ENCODE measurements at places on chromosomes 5 and 9.
A peak's percentile ranks its signal among the peaks of the same experiment; 100 is the strongest.

DNA sequence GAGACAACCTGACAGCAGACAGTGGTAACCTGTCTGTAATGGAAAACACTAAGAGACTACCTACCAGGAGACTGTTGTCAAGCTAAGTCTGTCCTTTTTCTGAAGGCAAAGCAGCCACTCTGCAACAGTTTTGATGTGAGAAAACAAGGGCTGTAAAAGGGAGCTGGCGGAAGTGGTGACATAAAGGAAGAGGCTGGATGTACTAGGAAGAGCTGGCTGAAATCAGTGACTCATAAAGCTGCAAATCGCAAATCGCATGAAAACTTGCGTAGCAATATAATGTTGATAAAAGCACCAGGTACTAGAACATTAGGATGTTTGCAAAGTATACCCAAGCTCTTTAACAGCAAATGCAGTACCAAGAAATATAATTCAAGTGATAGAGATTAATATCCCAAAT is 1.4 kb downstream of the NSUN2 start:
- no peak overlapping the region for H3K4me3 ChIP-seq
- no peaks in the 10 kb centered on the region for H3K27me3 ChIP-seq
- no peak for DNase-seq
- H3K36me3 ChIP-seq = peaks cover 13% of the 10 kb centered on the region
- H3K4me1 ChIP-seq = peaks cover 6% of the 10 kb centered on the region

DNA sequence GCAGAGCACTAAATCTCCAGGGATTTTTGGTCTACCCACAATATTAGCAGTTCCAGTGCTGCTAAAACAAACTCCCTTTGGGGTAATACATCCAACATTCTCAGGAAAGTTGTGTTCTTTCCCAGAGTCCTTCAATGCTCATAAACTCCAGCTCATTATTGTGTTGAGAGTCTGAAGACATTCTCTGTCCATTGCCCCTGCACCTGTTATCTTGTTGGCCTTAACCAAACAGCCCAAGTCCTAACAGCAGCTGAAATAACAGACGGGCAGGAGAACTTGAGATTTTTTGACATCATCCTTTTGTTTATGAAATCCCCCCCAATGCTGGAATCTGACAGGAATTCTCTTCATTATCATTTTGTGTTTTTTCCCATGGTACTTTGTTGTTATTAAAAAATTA is 110.8 kb downstream of the PAPPA start:
- no peak overlapping the region for H3K27ac ChIP-seq
- DNase-seq = no peak
- H3K4me3 ChIP-seq = no peak overlapping the region
- no peaks in the 10 kb centered on the region for H3K36me3 ChIP-seq
- no peaks in the 10 kb centered on the region for H3K27me3 ChIP-seq

GRCh38 chr5:149002761-149003689 is 59.8 kb downstream of the SH3TC2 start:
- no peaks in the 10 kb centered on the region for H3K36me3 ChIP-seq
- no peak overlapping the region for H3K27ac ChIP-seq
- no peak for DNase-seq
- H3K27me3 ChIP-seq = no peaks in the 10 kb centered on the region
- no peaks in the 10 kb centered on the region for H3K4me1 ChIP-seq

DNA sequence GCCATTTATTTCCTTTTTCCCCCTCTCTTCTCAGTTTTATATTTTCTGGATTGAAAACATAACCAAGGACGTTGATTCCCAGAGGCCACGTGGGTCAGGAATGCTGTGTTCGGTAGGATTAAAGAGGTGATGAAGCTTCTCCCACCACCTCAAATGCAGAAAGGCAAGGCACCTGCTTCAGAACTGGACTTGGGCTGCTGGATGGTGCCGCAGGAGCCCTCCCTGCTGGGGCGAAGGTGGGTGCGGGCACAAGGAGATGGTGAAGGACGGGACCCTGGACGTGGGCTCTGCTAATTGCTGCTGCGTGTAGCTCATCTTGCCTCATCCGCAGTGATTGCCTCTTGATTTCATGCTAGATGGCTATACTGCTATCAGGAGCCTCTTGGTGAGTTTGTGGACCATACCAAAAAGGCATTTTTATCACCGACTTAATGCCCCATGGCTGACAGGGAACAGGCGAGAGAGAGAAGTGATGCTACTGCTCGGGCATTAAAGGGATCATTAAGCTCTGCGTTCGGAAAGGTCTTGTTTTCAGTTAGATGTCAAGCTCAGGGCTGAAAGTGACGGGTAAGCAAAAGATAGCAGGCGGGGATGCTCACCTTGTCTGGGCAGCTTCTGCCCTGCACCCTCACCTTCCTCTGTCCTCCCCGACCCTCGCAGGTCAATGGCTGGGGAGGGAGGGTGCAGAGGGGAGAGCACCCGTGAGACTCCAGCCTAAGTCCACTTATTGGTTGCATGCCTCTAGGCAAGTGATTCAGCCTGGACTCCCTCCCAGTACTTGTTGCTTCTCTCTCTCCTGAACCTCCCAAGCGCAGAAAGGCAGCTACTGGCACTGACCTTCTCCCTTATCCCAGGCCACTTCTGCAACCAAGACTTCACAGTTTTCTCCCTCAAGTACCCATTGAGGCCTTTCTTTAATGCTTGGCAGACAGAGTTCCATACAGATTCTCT is 71.6 kb upstream of the FSTL4 start:
- peak; percentile 90 for DNase-seq
- no peak overlapping the region for H3K27ac ChIP-seq
- peaks cover 4% of the 10 kb centered on the region for H3K27me3 ChIP-seq
- no peak overlapping the region for H3K4me3 ChIP-seq
- H3K4me1 ChIP-seq = peaks cover 9% of the 10 kb centered on the region
- H3K36me3 ChIP-seq = no peaks in the 10 kb centered on the region

DNA sequence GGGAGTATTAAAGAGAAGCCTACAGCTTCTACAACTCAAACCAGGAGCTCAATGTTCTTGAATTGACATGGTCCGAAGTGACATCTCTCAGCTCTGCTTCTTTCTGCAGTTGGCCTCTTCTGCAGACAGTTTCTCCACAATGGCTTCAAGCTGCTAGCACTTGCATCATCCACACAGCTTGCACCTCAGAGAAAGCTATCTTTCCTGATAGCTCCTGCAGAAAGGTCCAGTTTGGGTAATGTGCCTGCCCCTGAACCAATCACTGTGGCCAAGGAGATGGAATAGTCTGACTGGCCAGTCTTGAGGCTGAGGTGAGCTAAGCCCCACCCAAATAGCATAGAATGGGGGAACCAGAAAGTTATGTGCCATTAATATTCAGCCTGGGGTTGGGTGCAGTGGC is 95.8 kb upstream of the ABCA1 start:
- no peaks in the 10 kb centered on the region for H3K36me3 ChIP-seq
- H3K4me1 ChIP-seq = no peaks in the 10 kb centered on the region
- H3K27ac ChIP-seq = no peak overlapping the region
- no peak overlapping the region for H3K4me3 ChIP-seq
- no peaks in the 10 kb centered on the region for H3K27me3 ChIP-seq

GRCh38 chr9:35656348-35656747 is 1.5 kb downstream of the RMRP start:
- peaks cover 6% of the 10 kb centered on the region for H3K4me1 ChIP-seq
- H3K36me3 ChIP-seq = peaks cover 13% of the 10 kb centered on the region
- H3K27me3 ChIP-seq = no peaks in the 10 kb centered on the region
- H3K4me3 ChIP-seq = no peak overlapping the region
- no peak for DNase-seq

DNA sequence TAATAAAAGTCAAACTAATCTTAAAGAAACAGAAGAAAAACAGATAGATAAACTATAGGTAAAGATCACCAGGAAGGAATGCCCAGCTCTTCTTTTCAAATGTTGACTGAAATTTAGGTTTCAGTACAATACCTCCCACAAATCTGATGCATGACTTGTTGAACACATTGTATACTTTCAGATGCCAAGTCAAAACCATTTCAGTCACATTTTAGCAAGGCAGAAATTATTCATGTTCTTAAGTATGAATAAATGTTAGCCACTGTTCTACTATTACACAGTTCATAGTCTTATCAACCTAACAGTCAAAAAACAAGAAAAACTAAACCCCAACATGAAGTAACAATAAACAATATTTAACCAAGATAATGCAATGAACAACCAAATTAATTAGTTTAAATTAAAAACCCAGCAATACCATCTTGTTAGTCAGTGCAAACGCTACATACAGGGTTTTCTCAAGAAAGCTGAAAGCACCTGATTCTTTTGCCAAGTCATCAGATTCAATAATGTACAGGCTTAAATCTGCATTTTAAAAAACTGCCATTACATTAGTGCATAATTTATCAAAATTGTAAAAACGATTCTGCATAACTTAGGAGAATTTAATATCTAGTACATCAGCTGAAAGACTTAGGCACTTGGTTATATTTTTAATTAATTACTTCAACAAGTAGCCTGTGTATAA is 20.0 kb upstream of the PDCL start:
- DNase-seq = no peak
- no peak overlapping the region for H3K27ac ChIP-seq
- H3K36me3 ChIP-seq = peaks cover 21% of the 10 kb centered on the region
- no peaks in the 10 kb centered on the region for H3K4me1 ChIP-seq
- no peaks in the 10 kb centered on the region for H3K27me3 ChIP-seq
- H3K4me3 ChIP-seq = no peak overlapping the region

GRCh38 chr5:163631856-163632255 is 126.4 kb downstream of the MAT2B start:
- no peaks in the 10 kb centered on the region for H3K36me3 ChIP-seq
- no peaks in the 10 kb centered on the region for H3K4me1 ChIP-seq
- H3K27ac ChIP-seq = no peak overlapping the region
- peaks cover 2% of the 10 kb centered on the region for H3K27me3 ChIP-seq
- H3K4me3 ChIP-seq = no peak overlapping the region
- DNase-seq = no peak

DNA sequence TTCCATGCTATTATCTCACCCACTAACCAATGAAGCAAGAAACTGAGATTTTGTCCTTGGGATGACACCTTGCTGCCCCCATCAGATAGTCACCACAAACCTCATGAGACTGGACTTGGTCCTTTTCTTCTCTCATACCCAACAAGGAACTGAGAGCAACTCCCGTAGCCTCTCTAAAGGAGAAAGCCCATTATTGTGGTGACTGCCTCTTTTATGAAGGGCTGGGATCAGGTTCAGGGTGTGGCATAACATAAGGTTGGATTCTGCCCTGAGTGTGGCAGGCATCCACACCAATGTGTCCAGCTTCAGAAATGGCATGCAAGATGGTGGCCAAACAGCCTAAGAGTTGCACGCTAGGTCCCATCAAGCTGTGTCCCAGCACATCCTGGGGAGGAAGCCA is 1.3 kb upstream of the ACTL7A start:
- H3K4me1 ChIP-seq = peaks cover 4% of the 10 kb centered on the region
- H3K27ac ChIP-seq = no peak overlapping the region
- no peaks in the 10 kb centered on the region for H3K36me3 ChIP-seq
- H3K27me3 ChIP-seq = no peaks in the 10 kb centered on the region
- H3K4me3 ChIP-seq = no peak overlapping the region

- no peaks in the 10 kb centered on the region for H3K4me1 ChIP-seq
- DNase-seq = no peak
- no peaks in the 10 kb centered on the region for H3K36me3 ChIP-seq
- no peak overlapping the region for H3K27ac ChIP-seq
- H3K4me3 ChIP-seq = no peak overlapping the region
Observed at GRCh38 chr5:133675376-133676154, 63.2 kb upstream of the FSTL4 start.

GRCh38 chr5:137192293-137192743 is 306.8 kb downstream of the SPOCK1 start:
- no peak overlapping the region for H3K4me3 ChIP-seq
- no peak overlapping the region for H3K27ac ChIP-seq
- DNase-seq = no peak
- H3K36me3 ChIP-seq = no peaks in the 10 kb centered on the region
- no peaks in the 10 kb centered on the region for H3K27me3 ChIP-seq
- peaks cover 6% of the 10 kb centered on the region for H3K4me1 ChIP-seq

GRCh38 chr9:130471411-130472183 is 26.8 kb downstream of the ASS1 start:
- peaks cover 68% of the 10 kb centered on the region for H3K27me3 ChIP-seq
- H3K4me3 ChIP-seq = no peak overlapping the region
- DNase-seq = no peak

DNA sequence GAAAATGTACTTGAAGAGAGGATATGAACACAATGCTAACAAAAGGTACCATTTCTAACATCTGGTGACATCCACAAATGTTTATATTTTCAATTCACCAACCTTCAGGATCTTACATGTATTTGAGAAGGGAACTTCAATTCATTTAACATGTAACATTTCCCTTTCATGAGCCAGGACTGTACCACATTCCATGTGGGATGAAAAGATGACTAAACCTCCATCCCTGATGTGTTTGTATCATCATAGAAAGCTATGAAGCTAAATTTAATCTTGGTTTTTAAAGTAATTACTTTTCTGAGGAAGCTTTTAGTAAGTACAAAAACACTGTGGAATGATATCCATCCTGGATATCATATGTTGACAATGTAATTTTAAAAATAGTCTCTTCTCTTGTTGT is 78.2 kb upstream of the GNA14 start:
- H3K27ac ChIP-seq = no peak overlapping the region
- no peak for DNase-seq
- H3K27me3 ChIP-seq = no peaks in the 10 kb centered on the region
- H3K4me3 ChIP-seq = no peak overlapping the region
- peaks cover 2% of the 10 kb centered on the region for H3K4me1 ChIP-seq

DNA sequence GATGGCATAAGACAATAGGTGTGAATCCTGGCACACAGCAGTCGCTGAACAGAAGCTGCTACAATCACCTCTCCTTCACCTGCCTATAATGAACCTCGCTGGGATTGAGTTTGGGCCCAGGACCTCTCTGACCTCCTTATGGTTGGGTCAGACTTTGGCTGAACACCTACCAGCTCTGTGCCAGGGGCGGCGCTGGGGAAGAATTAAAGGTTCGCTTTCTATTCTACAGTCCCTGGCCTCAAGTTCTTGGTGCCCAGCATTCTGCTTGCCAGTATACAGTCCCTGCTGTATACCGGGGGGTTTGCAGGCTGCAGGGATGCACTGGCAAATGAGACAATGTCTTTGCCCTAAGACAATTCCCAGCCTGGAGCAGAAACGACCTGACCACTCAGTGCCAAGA is 895 bp upstream of the STRBP start:
- H3K27me3 ChIP-seq = no peaks in the 10 kb centered on the region
- H3K4me1 ChIP-seq = peaks cover 18% of the 10 kb centered on the region
- H3K36me3 ChIP-seq = no peaks in the 10 kb centered on the region
- peak; percentile 15 for DNase-seq
- H3K4me3 ChIP-seq = peak overlapping the region; percentile 68
- H3K27ac ChIP-seq = no peak overlapping the region
